Mononuclear cell (primary cell): ENCODE measurements at places on chromosomes 12 and 14. TPM values are rescaled to one million over a fixed set of nuclear protein-coding genes. Genes with fewer than 3 reads are reported as not detected.

The TMEM52B gene
- 1.4 TPM for total RNA-seq

The IL31 gene
- not detected for total RNA-seq

The ANO6 gene
- 44.4 TPM for total RNA-seq

The CEBPE gene
- total RNA-seq: 0.21 TPM

The RNU4-1 gene
- under 0.01 TPM for total RNA-seq

The SCNN1A gene
- 1.2 TPM for total RNA-seq

The ACSM4 gene
- not detected for total RNA-seq

The HOXC6 gene
- not detected for total RNA-seq

The GSKIP gene
- 11.6 TPM for total RNA-seq

The PDE3A gene
- 1.3 TPM for total RNA-seq

The PLD4 gene
- 15.3 TPM for total RNA-seq

The STAC3 gene
- 3.1 TPM for total RNA-seq
